Head of caudate nucleus (tissue), 42 donors: ENCODE measurements at places on chromosomes 16 and 17.

- no peak for DNase-seq
Observed at GRCh38 chr16:75616521-75617010, 6.5 kb downstream of the ADAT1 start.

DNA sequence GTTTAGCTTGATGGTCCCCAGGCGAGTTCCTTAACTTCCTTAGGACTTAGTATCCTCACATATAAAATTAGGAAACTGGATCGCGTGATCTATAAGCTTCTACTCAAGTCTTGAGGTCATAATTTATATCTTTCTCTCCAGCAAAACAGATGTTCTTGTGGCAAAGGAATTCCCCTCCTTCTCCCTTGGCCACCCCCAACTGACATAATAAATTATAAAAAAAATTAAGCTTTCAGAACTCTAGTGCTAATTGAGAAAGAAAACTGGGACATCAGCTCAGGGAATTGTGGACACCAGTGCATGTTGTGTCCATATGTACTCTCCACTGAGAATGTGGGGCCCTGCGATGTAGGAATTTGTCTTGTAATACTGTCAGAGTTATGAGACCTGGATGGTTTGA, 13.5 kb downstream of the GNAO1 start:
- DNase-seq, result no peak

DNA sequence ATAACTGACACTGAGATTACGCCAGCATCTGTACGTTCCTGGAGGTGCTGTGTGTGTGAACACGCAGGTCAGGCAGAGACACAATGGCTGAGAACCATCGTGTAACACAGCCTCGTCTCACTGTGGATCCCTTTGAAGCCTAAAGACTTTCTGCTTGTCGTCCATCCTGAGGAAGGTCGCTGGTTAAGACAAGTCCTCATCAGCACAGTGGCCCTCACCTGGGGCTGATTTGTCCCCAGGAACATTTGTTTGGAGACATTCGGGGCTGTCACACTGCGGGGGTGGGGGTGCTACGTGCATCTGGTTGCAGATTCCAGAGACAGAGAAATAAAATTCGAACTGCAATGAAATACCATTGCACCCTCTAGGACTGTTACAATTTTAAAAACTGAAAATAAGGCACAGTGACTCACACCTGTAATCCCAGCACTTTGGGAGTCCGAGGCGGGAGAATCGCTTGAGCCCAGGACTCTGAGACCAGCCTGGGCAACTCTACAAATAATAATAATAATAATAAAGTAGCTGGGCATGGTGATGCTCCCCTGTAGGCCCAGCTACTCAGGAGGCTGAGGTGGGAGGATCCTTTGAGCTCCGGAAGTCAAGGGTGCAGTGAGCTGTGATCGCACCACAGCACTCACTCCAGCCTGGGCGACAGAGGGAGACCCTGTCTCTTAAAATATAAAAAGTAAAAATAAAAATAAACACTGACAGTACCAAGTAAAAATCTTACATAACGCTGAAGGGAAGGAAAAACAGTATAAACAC, 112.0 kb upstream of the METRNL start:
- no peak for DNase-seq

GRCh38 chr17:50785946-50786570, 18.7 kb upstream of the ANKRD40CL start:
- peak; percentile 60 for DNase-seq

- no peak for DNase-seq
Observed at GRCh38 chr17:19381741-19382444, 3.6 kb downstream of the MAPK7 start.

- peak; percentile 19 for DNase-seq
Observed at GRCh38 chr17:17084317-17084835, 42.1 kb downstream of the MPRIP start.

DNA sequence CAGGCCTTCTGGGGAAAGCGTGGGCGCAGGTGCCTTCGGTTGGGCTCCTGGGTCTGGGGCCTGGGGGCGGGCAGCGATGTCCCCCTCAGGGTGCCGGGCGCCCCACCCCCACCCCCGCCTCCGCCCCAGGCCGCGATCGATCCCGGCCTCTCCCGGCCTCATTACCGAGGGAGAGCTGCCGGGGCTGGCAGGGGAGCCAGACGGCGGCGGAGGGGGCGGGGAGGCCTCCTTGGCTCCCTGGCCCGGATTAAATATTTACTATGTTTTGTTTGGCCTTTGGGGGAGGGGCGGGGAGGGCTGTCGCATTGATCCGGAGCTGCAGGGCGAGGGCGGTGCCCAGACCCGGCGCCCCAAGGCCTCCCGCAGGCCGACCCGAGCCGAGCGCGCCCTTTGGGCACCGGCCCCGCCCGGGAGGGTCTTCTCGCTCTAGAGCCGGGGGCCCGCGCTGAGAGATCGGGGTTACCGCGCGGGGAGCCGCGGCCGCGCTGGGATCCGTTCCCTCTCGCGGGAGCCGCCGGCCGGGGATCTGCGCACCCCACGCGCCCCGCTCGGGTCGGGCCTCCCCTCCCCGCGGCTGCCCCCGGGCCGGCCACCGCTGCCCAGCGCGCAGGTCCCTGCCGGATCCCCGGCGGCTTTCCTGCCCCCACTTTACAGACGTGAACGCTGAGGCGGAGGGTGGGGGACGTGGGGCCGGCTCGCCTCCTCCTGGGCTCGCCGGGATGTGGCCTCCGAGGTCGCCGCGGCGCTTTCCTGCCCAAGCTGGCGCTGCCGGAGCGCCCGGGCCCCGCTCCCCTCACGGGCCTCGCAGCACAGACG, 27.0 kb downstream of the RTN4RL1 start:
- no peak for DNase-seq

GRCh38 chr17:36034127-36034526, 16.4 kb upstream of the CCL23 start:
- DNase-seq, result no peak

DNA sequence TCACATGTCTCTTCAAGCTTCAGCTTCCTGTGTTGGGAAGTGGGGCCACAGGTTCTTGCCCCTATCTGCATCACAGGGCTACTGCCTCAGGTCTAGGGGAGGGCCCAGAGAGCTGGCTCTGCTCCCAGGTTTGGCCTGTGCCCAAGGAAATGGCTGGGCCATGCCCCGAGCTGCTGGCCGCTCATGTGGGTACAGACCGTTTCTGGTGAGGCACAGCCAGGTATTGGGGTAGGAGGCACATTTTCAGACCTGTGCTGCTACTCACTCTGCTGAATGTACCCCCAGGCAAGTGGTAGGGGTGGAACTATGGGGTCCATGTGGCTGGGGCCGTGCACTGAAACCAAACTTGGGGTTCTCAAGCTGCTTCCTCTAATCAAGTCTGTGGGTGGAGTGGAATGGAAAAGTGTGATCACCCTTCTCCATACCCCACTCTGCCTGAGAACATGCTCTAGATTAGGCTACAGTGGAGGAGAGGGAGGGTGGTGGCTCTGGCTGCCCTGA, 4.6 kb downstream of the GAS2L2 start:
- no peak for DNase-seq

- no peak for DNase-seq
Observed at GRCh38 chr16:27127308-27127707, 60.6 kb downstream of the C16orf82 start.

DNA sequence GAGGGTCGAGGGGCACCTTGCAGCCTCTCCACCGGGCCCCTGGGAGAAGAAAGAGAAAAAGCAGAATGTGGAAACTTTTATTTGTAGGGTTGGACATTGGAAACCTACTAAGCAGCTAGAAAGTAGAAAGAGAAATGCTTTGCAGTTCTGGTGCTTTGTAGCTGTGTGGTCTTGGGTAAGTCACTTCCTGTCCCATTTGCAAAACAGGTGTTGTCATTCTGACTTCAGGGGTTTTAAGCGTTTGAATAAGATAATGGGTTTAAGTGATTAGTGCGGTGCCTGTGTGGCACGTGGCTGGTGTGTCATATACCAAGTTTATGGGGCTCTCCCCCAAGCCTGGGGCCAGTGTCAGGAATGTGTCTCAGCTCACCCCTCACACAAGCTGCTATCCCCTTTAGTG, 1.6 kb downstream of the CA4 start:
- DNase-seq, result no peak

DNA sequence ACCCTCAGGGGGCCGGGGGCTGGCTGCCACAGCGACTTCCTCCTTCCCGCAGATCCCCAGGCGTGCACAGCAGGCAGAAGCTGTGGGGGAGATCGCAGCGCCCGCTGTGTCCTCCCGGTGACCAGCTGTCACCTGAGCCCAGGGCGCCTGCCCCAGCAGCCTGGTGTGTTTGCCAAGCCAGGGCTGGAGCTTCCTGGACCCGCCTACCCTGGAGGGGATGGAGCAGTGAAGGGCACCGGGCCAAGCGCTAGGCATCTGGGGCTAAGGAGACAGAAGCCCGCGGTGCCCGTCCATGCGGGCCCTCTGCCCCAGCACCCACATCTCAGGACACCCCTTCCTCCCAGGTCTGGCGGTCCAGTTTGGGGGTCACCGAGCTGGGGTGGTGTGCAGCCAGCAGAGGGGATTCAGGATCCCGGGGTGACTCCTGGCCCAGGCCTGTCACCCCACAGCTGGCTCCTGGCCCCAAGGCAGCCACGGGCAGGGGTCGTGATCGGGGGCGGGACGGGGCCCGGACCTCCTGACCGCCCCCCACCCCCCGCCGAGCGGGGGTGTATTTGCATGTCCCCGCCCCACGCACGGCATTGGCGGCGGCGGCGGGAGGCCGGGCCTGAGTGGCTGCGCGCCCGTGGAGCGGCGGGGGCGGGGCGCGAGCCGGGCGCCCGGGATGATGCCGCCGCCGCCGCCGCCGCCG, at the start of gene RAB26:
Gene RAB26, plus strand, starts transcription at position 645 of the 691 bp plus-strand sequence. CDS start 159 bp downstream, outside the sequence.
- DNase-seq, result peak; percentile 87

- no peak for DNase-seq
Observed at GRCh38 chr17:54864636-54865356, 35.9 kb upstream of the TOM1L1 start.

- no peak for DNase-seq
Observed at GRCh38 chr16:9526791-9527190, 435.3 kb downstream of the HAPSTR1 start.

GRCh38 chr16:87635541-87636049, 33.3 kb downstream of the JPH3 start:
- peak; percentile 69 for DNase-seq

GRCh38 chr16:57082664-57083063, 9.7 kb upstream of the CPNE2 start:
- DNase-seq, result no peak

GRCh38 chr16:50695017-50696000, 1.9 kb downstream of the NOD2 start:
- no peak for DNase-seq

DNA sequence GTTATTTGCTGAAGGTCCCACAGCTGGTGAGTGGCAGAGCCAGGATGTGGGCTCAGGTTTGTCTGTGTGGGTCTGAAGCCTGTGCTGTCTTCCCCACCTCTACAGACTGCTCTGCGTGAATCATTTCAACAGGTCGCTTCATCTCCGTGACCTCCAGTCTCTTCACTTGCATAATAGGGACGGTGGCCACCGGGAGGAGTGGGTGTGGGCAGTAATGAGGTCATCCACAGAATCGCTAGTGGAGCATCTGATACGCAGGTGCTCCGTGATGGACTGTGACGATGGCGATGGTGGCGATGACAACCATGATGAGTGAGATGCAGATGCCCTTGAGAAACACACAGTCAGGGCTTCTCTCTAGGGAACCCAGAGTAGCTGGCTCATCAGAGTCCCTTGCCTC, 120.2 kb downstream of the RAP1GAP2 start:
- DNase-seq, result no peak

DNA sequence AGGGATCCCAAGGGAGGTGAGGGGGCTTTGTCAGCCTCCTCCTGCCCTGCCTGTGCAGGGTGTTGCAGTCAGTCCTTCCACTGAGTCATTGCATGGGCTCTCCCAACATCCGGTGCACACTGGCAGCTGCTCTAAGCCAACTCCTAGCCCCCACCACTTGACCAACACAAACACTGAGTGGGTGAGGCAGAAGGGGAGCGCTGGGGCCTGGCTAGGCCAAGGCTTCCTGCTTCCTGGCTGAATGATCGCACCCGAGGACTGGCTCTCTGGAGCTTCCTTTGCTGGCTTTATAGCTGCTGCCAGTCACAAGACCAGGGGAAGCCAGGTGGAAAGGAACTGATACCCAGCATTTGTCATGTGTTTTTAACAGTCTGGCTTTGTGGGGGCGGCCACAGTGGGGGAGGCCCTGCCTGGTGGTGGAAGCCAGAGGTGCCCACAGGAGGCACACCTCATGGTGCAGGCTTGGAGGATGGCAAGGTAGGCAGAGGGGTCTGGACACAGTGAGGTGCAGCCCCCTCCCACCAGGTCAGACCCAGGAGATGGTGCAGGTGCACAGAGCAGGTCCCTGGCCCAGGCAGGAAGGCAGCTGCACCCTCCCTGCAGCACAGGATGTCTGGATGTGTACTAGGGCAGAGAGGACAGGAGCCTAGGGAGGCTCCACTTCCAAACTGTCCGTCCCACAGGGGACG, 6.8 kb downstream of the MPG start:
- DNase-seq, result peak; percentile 66
